ENCODE measurements at places on chromosomes 5 and 9.

- DNase-seq, result no peak
These were observed 21.0 kb upstream of the MRNIP start for GRCh38 chr5:179879690-179880010.

DNA sequence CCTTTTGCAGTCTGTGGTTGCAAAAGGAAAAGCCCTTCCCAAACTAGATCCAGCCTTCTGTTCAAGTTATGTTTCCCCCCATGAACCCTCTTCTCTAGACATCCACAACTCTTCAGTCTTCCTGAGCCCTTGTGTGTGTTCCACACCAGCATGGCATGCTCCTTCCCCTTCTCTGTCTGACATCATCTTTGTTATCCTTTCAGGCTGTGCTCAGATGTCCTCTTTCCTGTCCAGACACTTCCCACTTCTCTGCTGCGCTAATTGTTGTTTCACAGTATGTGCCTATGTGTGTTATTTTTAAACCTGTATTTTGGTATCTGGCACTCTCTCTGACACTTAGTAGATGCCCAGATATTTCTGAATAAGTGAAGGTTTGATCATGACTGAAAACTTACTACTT lies 38.2 kb downstream of the FOCAD start:
- DNase-seq, result peak; percentile 9

- peak; percentile 75 for DNase-seq
These were observed 11.4 kb upstream of the DNAH5 start for GRCh38 chr5:13955896-13956295.

- DNase-seq, result no peak
These were observed 11.9 kb upstream of the LTC4S start for GRCh38 chr5:179781846-179782245.

GRCh38 chr9:26779062-26779461 lies 113.5 kb downstream of the CAAP1 start:
- peak; percentile 69 for DNase-seq
